ENCODE measurements at places on chromosomes 5 and 9.
A peak's percentile ranks its signal among the peaks of the same experiment; 100 is the strongest.

GRCh38 chr9:113998525-113999255 is 79.4 kb downstream of the AMBP start:
- no peak for DNase-seq

- peak; percentile 42 for DNase-seq
Measured at GRCh38 chr5:63963080-63963735, 963 bp upstream of the HTR1A start.

GRCh38 chr9:135677641-135678168 is 14.6 kb downstream of the LCN9 start:
- no peak for DNase-seq

DNA sequence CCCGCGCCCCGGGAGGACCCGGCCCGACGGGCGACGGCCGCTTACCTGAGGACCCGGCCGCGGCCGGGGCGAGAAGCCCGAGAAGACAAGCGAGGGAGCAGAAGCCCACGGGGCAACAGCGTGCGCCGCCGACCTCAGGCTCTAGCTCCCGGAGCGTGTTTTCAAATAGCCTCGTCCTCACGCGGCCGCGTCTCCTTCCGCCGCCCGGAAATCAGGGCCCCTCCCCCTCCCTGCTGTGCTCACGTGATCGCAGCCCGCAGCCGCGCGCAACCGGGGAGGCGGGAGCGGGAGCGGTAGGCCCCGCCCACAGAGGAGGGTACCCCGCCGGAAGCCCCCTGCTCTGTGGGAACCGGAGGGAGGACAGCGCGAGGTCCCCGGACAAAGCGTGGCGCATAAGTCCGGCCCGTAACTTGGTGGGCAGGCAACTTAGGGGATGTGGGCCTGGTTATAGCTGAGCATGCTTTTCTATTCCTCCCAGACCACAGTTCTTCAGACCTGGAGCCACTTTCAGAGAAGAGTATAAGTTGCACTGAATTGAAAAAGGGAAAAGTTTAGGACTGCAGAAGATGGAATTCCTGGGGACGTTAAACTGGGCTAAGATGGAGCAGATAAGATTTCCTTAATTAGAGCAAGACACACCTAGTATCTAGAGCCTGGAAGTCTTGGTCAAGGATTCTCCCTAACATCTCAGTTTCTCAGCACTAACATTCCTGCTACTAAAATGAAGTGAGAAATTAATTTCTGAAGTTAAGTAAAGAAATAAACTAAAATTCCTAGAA is at the start of gene TEX10:
Gene TEX10 (minus strand): TSS at position 216 of the 779 bp plus-strand sequence. CDS start 3,579 bp downstream, outside the sequence.
- peak; percentile 73 for DNase-seq

DNA sequence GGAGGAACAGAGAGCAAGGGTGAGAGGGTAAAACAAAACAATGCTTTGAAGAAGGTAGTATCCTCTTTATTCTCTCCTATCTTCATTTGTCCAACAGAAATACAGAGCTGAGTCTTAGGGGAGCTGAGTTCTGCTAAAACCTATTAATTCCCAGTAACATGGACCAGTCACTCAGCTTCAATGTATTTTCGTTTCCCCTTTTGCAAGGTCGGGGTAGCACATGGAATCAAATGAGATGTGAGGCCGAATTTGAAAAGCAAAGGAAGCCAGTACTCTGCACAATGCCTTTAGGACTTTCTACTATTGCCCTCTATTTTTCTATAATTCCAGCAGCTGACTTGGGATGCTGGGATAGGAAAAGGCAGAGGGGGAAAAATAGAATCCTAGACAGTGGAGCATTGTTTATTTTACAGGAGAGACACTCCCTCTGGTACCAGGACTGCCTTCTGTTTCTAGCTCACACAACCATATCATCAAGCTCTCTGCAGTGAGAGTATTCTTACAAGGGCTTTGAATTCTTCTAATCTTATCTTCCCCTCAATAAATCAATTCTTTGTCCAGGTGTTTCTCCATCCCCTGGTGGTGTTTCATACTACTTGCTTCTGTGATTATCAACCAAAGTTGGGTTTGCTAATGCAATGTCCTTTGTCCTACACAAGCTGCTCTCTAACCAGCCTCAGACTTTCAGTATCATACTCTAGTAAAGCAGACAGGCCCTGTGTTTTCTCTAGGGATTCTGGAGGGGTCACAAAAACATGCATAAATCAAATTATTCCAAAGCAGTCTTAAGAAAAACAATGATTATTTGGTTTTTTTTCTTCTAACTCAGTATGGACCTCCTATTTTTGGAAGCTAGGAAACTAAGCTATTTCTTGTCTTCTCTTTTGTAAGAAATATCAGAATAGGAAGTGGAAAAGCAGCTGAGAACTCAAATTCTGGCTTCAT is 341.5 kb downstream of the OSTF1 start:
- no peak for DNase-seq

DNA sequence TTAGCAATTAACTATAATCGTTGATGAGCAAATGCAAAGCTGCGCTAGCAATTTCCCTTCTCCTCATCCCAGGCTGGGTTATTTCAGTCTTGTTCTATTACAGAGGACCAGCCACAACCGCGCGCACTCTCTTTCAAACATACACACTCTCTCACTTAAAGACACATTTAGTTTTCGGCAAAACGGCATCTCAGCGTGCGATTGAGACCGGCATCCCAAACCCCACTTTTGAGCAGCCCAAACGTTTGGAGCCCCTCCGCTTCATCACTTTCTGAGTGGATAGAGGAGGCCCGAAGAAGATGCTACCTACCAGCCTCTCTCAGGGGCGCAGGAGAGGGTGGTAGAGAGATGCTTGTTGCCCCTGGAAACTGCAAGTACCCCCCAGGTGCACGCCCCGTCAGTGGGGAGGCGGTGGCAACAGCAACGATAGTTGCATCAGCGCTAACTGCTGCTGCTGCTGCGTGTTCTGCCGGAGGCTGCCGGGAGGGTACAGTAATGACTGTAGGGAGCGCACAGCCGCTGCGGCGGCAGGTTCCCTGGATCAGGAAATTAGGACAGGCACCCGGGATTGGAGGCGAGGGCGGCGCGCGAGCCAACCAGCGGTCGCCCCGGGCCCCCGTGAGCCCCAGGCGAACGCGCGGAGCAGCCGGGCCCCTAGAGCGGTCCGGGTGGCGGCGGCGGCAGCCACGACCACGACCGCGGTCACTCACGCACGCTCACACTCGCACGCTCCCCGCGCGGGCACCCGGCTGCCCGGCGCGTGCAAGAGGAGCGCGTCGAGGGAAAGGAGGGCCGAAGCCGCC is 467 bp upstream of the VLDLR start:
- DNase-seq, result no peak

- DNase-seq, result no peak
Measured at GRCh38 chr9:105067895-105068580, 140.1 kb upstream of the ABCA1 start.

DNA sequence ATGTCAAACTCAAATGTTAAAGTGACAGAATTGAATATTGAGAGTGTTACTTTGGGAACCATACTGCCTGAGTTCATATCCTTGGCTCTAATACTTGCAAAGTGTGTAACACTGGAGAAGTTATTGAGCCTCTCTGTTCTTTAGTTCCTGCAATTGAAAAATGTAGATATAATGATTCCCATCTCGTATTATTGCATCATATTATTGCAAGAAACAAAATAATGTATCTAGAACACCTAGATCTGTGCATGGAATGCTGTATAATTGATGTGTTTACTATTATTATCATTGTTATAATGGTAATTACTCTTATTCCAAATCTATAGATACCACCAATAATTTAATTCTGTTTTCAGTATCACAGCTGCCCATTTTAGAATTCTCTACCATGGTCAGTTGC is 310.3 kb downstream of the GABRG2 start:
- no peak for DNase-seq

GRCh38 chr5:90940227-90940995 is 381.8 kb downstream of the ADGRV1 start:
- no peak for DNase-seq

DNA sequence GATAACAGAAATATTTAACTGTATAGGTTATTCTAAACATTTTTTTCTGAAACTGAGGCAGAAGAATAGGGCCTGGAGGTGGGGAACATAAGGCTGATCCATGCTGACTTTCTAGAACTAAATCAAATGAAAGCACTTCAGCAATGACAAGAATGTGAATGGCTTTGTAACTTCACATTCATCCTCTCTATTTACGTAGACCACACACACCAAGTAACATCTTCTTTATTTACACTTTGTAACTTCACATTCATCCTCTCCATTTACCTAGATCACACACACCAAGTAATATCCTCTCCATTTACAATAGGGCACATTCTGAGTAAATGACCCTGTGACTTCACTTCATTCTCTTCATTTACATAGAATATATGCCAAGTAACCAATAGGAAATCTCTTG is 251.8 kb upstream of the CDH9 start:
- DNase-seq, result no peak

GRCh38 chr5:170117736-170118135 is 12.0 kb downstream of the FOXI1 start:
- no peak for DNase-seq

All from bone marrow (tissue), 2 donors.